Smooth muscle cell of the umbilical artery (primary cell): ENCODE measurements at places on chromosomes 7 and 10. TPM values are rescaled to one million over a fixed set of nuclear protein-coding genes. Genes with fewer than 3 reads are reported as not detected.

SUN1 gene
- total RNA-seq = 116 and 188 TPM in 2 replicates

SYT15 gene
- 0.05 and 0.59 TPM in 2 replicates for total RNA-seq

MUC12 gene
- total RNA-seq = 0.60 and 1.2 TPM in 2 replicates

UNC5B gene
- total RNA-seq = 43.4 and 46.3 TPM in 2 replicates

TMEM236 gene
- under 0.01 and 0.23 TPM in 2 replicates for total RNA-seq

SAMD9L gene
- 11.9 and 17.0 TPM in 2 replicates for total RNA-seq

UPK3B gene
- under 0.01 TPM in 1 of 2 replicates, not detected in the other for total RNA-seq

GIMAP5 gene
- total RNA-seq = not detected in 2 replicates

NODAL gene
- not detected in 2 replicates for total RNA-seq

TMEM130 gene
- total RNA-seq = 0.30 and 0.88 TPM in 2 replicates

RAB19 gene
- total RNA-seq = not detected in 2 replicates

STEAP1 gene
- 12.5 and 20.5 TPM in 2 replicates for total RNA-seq

SEMA3D gene
- 6.8 and 23.8 TPM in 2 replicates for total RNA-seq

EBLN1 gene
- not detected in 2 replicates for total RNA-seq

SNCG gene
- total RNA-seq = 1.8 and 3.3 TPM in 2 replicates

CPN1 gene
- not detected in 2 replicates for total RNA-seq

OR6V1 gene
- not detected in 2 replicates for total RNA-seq

AKR1B15 gene
- total RNA-seq = not detected in 2 replicates

CYP3A4 gene
- not detected in 2 replicates for total RNA-seq

RET gene
- 0.30 and 0.74 TPM in 2 replicates for total RNA-seq

FLNC gene
- 226 and 608 TPM in 2 replicates for total RNA-seq

COBL gene
- not detected in 2 replicates for total RNA-seq

C7orf57 gene
- not detected in 2 replicates for total RNA-seq

CALHM1 gene
- total RNA-seq = not detected in 2 replicates

MYO1G gene
- total RNA-seq = under 0.01 and 0.05 TPM in 2 replicates

CCDC146 gene
- total RNA-seq = 1.5 and 2.5 TPM in 2 replicates

CPA1 gene
- 0.30 TPM in 1 of 2 replicates, not detected in the other for total RNA-seq

TMEM72 gene
- not detected in 2 replicates for total RNA-seq

SPDYE16 gene
- 0.05 TPM in 1 of 2 replicates, not detected in the other for total RNA-seq

ELAPOR2 gene
- 1.8 and 8.9 TPM in 2 replicates for total RNA-seq

COL13A1 gene
- 17.2 and 25.7 TPM in 2 replicates for total RNA-seq
